ENCODE measurements at places on chromosomes 6 and 20. TPM values are rescaled to one million over a fixed set of nuclear protein-coding genes. Genes with fewer than 3 reads are reported as not detected.

The C6orf58 gene
- total RNA-seq, result not detected

The POPDC3 gene
- total RNA-seq, result 4.9 TPM

The ZNF311 gene
- total RNA-seq, result 0.72 TPM

- peaks cover 14% of the 10 kb centered on the region for H3K4me1 ChIP-seq
- H3K27ac ChIP-seq, result no peak overlapping the region
- H3K36me3 ChIP-seq, result peaks cover 57% of the 10 kb centered on the region
- no peak overlapping the region for H3K4me3 ChIP-seq
- DNase-seq, result no peak
- H3K27me3 ChIP-seq, result no peaks in the 10 kb centered on the region
These were observed 12.2 kb downstream of the MAPRE1 start for GRCh38 chr20:32831982-32832381.

The SLC17A1 gene
- total RNA-seq, result not detected

DNA sequence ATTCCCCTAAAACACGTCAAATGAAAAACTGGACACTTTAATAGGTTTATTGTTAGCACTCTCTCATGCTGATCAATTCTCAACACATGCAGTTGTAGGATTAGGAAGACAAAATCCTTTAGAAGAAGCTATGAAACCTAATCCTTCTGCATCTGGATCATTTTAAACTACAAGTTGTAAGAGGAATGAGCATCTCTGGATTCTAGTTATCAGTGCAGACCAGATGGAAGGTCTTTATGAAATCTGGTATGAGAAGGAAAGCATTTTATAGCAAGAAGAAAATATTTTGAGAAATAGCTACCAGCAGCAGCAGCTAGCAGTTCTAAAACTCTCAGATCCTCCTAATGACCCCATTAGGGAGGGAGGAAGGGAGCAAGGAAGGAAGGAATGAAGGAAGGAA, 4.1 kb downstream of the HTR1E start:
- DNase-seq, result no peak
- no peak overlapping the region for H3K27ac ChIP-seq
- peaks cover 10% of the 10 kb centered on the region for H3K4me1 ChIP-seq
- peaks cover 25% of the 10 kb centered on the region for H3K27me3 ChIP-seq
- H3K4me3 ChIP-seq, result no peak overlapping the region
- H3K36me3 ChIP-seq, result no peaks in the 10 kb centered on the region

DNA sequence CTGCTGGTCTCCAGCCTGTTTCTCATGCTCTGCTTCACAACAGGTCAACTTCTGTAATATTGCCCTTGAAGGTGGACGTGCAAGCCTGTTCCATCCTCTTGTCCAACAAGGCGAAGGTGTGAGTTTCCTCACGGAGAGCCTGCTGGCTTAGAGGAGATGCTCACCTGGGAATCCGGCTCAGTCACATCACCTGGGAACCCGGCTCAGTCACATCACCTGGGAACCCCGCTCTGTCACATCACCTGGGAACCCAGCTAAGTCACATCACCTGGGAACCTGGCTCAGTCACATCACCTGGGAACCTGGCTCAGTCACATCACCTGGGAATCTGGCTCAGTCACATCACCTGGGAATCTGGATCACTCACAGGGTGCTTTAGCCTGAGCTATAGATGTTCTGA, 230.1 kb downstream of the ERMARD start:
- H3K27ac ChIP-seq, result no peak overlapping the region
- no peaks in the 10 kb centered on the region for H3K36me3 ChIP-seq
- H3K4me1 ChIP-seq, result no peaks in the 10 kb centered on the region
- DNase-seq, result no peak
- no peaks in the 10 kb centered on the region for H3K27me3 ChIP-seq

DNA sequence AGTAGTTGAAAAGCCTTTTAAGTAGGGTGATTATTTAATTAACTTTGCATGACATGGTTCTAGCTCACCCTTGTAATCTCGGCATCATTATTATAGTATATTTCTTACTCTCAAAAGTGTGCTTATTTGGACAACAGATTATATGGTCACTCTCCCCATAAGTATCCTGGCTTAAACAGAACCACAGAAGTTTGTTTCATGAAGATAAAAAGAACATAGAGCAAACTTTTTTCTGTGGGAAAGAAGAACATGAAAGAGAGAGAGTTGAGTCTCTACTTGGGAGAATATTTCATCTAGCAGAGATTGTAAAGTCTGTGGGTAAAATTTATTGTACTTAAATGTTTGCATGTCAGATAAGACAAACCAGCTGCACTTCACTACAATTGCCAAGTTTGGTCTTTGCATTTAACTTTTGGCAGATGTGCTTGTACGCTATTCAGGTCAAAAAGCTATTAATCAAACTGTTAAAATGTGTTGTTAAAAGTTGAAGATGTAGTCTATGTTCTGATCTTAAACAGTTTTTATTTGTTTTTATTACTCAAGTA, 33.4 kb upstream of the PRIM2 start:
- DNase-seq, result peak; percentile 67
- H3K36me3 ChIP-seq, result no peaks in the 10 kb centered on the region
- H3K27ac ChIP-seq, result no peak overlapping the region
- H3K27me3 ChIP-seq, result no peaks in the 10 kb centered on the region
- H3K4me3 ChIP-seq, result no peak overlapping the region

DNA sequence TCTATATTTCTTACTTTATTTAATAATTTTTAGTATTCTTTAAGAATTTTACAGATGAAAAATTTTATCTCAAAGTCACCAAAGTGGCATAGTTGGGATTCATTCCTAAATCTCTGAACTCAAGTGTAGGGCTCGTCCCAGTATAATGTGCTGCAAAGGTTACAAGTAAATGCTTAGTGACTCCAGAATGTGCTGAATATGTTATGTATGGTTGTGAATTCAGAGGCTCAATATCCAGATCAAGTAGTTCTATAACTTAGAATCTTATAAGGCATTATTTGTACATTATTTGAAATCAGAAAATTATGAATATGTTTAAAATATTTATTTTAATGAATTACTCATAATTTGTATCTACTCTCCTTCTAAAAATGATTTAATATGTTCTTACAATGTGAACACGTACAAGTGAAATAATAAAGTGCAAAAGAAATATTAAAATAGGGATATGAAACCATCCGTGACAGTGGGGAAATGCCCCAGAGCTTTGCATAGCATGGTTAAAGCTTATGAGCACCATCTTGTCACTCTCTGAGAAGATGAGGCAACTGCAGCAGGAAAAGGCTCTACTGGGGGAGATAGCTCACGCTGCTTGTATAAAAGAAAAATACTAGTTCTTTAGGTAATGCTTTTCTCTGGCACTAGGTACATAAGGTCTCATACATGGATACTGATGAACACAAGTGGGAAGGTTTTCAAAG, 259.0 kb downstream of the FOXC1 start:
- DNase-seq, result no peak
- no peaks in the 10 kb centered on the region for H3K4me1 ChIP-seq
- H3K27me3 ChIP-seq, result no peaks in the 10 kb centered on the region

GRCh38 chr20:33524261-33524660, 34.4 kb downstream of the CBFA2T2 start:
- no peaks in the 10 kb centered on the region for H3K27me3 ChIP-seq
- no peak overlapping the region for H3K4me3 ChIP-seq
- DNase-seq, result no peak
- H3K4me1 ChIP-seq, result no peaks in the 10 kb centered on the region

GRCh38 chr6:4727671-4728435, 48.4 kb upstream of the CDYL start:
- no peak for DNase-seq
- peaks cover 5% of the 10 kb centered on the region for H3K27me3 ChIP-seq
- H3K4me3 ChIP-seq, result no peak overlapping the region

The RCAN2 gene
- 69.2 TPM for total RNA-seq

DNA sequence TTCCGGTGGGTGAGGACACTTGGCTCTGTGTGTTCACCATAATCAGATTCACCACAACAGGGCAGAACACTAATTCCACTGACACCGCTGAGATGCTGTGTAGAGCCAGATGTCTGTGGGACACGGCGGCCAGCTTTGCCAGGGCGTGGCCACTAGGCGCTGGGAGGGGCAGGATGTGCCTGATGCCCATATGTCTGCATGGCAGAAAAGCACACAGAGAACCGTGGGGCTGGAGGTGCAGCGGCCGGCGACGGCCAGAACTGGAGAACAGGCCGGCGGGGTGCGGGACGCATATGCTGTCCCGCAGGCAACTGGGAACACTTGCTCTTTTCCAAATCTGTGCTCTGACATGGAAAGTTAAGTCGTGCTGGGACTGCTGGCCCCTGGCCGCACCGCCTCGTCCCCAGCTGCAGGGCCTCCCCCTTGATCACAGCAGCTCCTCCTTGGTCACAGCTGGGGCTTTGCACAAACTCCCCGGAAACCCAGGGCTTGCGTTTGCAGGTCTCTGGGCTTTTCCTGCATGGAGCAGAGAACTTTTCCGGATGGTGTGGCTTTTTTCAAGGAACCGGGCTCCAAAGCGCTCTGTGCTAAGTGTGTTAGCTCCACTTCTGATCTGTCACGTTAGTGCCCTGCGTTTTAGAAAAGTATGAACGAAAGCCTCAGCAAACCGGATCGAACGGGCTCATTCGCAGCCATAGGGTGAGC, 31.1 kb downstream of the NTSR1 start:
- no peaks in the 10 kb centered on the region for H3K27me3 ChIP-seq
- H3K36me3 ChIP-seq, result no peaks in the 10 kb centered on the region
- peaks cover 6% of the 10 kb centered on the region for H3K4me1 ChIP-seq

DNA sequence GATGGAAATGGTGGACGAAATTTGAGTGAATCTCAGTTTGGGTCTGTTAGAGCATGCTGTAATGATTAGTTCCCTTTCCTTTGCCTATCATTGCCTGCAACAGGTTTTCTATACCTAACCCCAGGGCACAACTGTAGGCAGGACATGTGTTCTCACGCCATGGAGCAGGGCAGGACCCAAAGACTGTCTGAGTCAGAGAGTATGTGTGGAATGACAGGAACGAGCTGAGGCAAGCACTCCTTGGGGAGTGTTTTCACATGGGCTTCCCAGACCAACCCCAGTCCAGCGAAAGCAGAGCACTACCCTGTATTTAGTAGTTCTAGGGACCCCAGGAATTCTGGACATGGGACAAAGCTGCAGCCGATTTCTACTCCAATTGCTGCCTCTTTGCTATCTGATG, 234.2 kb downstream of the HACE1 start:
- no peak overlapping the region for H3K4me3 ChIP-seq
- no peaks in the 10 kb centered on the region for H3K4me1 ChIP-seq
- no peak overlapping the region for H3K27ac ChIP-seq
- no peak for DNase-seq
- no peaks in the 10 kb centered on the region for H3K36me3 ChIP-seq

DNA sequence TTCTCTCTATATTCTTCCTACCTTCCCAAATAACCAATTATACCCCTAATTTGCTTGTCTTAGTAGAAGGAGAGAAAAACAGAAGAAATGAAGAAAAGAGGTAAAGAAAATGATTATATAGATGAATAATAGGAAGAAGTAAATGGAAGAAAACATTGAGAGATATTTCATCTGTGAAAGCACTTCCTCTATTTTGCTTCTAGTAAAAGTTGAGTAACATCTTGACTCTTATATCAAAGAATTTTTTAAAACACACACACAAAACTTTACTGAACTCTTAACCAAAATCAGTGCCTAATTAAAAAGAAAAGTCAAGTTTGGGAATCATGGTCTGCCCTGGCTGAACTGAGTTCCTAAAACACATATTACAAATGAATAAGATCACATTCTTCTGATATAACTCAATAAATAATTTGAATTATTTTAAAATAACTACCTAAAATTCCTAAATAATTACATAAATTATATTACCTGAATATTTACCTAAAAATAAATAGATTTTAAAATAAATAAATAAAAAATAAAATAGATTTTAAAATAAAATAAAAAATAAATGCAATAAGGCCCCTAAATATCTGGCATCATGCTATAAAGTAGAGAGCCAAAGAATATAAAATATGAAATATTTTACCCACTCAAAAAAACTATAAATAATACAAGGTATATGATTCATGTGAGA, 8.8 kb downstream of the SLC17A2 start:
- no peak overlapping the region for H3K4me3 ChIP-seq
- no peaks in the 10 kb centered on the region for H3K4me1 ChIP-seq
- no peak overlapping the region for H3K27ac ChIP-seq
- no peaks in the 10 kb centered on the region for H3K36me3 ChIP-seq
- DNase-seq, result no peak
- no peaks in the 10 kb centered on the region for H3K27me3 ChIP-seq

- H3K36me3 ChIP-seq, result no peaks in the 10 kb centered on the region
- no peaks in the 10 kb centered on the region for H3K27me3 ChIP-seq
- H3K4me1 ChIP-seq, result no peaks in the 10 kb centered on the region
- no peak overlapping the region for H3K4me3 ChIP-seq
- no peak for DNase-seq
These were observed 158.8 kb upstream of the PHACTR1 start for GRCh38 chr6:12557765-12558164.

DNA sequence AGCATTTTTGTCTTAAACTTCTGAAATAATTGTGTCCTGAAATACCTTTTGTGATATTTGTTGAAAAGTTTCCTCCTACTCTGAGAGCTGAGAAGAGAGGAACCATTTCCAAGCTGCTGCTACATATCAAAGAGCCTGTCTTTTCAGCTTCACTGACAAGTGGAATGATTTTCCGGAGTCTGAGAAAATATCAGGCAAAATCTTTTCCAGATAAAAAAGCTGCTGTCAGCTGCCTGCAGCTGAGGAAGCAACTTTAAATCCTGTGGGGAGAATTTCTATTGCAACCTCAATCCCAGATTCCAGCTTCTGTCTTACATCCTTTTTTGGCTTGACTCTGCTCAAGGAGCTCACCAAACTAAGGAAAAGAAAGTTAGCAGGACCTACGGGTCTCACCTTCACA, 904.3 kb downstream of the PHF3 start:
- no peaks in the 10 kb centered on the region for H3K36me3 ChIP-seq
- H3K27ac ChIP-seq, result no peak overlapping the region
- no peaks in the 10 kb centered on the region for H3K27me3 ChIP-seq
- H3K4me3 ChIP-seq, result no peak overlapping the region
- DNase-seq, result no peak

DNA sequence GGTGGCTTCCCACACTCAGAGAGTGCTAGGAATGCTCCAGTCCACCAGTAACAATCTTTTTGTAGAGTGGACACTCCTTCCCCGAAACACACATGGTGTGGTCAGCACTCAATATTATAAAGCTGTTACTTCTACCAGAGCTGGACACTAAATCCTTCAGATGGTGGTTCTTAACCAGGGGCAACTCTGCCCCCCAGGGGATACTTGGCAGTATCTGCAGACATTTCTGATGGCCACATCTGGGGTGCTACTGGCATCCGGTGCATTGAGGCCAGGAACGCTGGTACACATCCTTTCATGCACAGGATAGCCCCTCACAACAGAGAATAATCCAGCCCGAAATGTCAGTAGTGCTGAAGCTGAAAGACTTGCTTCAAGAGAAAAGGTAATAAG, 124.4 kb downstream of the NFATC2 start:
- peaks cover 5% of the 10 kb centered on the region for H3K4me1 ChIP-seq
- H3K27ac ChIP-seq, result no peak overlapping the region
- no peaks in the 10 kb centered on the region for H3K27me3 ChIP-seq
- no peak for DNase-seq
- H3K36me3 ChIP-seq, result peaks cover 15% of the 10 kb centered on the region

Measured in stomach (tissue), 19 donors.